HTR-8/SVneo (cell line): ENCODE measurements at places on chromosomes 6 and 20.

- DNase-seq = no peak
These were observed 247.9 kb upstream of the RAB32 start for GRCh38 chr6:146295695-146296094.

DNA sequence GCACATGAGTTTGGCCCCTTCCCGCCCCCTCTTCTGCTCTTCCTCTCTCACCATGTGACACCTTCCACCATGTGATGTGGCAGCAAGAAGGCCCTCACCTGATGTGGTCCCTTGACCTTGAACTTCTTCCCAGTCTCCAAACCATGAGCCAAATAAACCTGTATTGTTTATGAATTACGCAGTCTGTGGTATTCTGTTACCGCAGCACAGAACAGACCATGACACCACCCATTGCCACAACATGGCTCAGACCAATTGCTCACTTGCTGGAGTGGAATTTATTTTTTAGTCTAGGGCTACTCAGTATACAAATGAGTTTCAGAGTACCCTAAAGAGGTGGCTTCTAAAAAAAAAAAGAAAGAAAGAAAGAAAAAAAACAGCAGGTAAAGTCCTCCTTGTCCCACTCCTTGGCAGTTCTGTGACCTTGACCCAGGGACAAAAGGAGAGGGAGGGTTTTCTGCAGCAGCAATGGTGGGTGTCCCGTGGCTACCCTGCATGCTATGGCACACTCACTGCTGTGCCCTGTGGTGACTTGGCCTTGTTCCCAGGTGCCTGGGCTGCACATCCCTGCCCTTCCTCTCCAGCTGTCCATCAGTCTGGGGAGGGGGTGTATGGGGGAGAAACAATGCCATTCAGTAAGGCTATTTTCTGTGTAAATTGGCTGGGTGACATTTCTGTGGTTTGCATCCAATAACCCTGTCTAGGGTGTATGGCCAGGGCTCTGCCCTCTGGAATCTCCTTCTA lies 5.4 kb upstream of the VSX1 start:
- no peak for DNase-seq

GRCh38 chr20:10805764-10806163 lies 132.0 kb upstream of the JAG1 start:
- no peak for DNase-seq

- DNase-seq = peak; percentile 49
These were observed at the start of gene LAMA4 for GRCh38 chr6:112253841-112254816. LAMA4 (minus strand) TSS chr6:112254567; CDS start chr6:112254150, 417 bp downstream.

GRCh38 chr6:9540534-9541126 lies 874.2 kb downstream of the TFAP2A start:
- DNase-seq = peak; percentile 48

DNA sequence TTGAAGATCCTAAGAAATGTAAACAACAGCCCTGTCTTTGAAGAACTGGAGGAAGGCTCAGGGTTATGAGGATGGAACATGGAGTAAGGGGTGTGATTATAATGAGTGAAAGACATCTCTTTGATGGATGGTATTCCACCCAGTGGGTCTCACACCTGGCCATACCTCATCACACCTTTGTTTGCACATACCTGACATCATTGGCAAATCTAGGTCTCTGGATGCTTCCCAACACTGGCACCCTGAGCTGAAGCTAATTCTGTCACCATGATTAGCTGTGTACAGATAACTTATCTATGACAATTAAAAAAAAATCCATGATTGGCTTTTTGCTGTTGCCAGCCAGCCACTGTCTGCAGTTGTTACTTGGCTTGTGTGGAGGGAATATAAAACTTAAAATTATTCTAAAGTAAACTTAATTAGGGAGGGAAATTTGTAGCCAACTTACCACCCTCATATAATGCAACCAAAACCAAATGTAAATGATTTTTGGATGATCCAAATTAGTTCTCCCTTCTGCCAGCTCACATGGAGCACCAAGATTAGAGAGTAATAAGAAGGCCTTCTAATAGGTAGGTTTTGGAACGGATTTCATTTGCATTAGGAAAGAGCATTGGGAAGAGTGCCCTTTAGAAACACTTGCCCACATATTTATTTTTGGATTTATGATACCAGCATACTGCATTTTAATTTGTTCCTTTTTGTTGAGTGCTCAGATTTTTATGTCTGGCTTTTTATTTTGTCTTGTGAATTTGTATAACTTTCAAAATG lies 249.5 kb downstream of the SOX4 start:
- no peak for DNase-seq

DNA sequence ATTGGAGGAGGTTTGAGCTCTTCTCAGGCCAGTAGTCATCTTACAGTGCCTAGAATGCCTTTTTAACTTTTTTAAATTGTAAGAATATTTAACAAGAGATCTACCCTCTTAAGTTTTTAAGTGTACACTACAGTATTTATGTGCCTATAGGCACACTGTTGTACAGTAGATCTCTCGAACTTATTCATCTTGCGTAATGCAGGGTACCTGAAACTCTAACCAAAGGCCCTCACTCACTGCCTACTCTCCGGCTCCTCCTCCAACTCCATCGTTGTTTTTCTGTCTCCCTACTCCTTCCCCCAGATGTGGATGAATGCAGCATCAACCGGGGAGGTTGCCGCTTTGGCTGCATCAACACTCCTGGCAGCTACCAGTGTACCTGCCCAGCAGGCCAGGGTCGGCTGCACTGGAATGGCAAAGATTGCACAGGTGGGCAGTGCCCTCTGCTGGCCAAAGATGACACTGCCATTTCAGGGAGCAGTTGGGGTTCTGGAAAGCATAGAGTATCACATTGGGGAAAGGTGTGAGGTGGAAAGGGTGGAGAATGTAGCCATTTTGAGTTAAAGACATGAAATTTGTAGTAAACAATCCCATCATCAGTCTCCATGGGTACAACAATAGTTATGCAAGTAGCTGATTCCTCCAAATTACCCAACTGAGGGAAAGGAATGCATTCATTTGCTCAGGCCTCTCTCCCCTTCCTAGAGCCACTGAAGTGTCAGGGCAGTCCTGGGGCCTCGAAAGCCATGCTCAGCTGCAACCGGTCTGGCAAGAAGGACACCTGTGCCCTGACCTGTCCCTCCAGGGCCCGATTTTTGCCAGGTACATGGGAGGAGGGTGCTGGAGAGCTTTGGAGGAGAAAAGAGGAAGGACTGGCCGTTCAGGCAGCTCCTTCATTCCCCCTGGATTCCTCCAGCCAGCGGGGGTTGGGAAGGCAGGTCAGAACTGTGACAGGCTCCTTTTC lies 18.4 kb upstream of the ZNF76 start:
- DNase-seq = peak; percentile 89

DNA sequence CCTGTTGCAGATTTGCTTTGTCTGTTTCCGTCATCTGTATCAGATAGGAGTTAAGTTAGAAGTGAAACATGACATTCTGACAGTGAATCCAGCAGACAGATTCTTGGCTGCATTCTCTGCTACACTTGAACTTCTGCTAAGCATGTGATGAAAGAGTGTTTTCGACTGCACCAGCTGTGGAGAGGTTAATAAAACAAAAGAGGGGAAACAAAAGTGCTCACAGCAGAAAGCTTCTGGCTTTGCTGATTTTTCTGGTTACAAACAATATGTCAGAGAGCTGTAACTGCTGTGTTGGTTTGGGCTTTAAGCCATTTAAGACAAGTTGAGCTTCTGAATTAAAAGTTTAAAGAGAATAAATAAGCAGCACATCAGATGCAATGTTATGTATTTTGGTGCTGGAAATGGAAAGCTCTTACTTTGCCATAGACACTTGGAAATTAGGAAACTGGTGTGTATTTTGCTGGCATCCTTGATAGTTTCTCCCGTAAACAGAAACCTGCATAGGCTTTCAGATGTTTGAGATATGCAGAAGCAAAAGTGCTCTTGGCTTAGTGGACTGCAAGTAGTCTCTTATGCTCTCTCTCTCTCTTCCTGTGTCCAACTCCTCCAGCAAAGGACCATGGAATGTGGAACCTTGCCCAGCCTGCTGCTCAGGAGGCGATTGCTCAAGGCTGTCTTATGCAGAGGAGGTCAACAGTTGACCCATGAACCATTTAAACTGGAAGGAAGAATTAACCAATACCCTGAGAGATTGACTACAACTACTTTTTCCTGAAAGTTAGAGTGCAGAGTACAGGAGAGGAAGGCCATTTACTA lies 104.9 kb downstream of the RPS12 start:
- DNase-seq = peak; percentile 63

DNA sequence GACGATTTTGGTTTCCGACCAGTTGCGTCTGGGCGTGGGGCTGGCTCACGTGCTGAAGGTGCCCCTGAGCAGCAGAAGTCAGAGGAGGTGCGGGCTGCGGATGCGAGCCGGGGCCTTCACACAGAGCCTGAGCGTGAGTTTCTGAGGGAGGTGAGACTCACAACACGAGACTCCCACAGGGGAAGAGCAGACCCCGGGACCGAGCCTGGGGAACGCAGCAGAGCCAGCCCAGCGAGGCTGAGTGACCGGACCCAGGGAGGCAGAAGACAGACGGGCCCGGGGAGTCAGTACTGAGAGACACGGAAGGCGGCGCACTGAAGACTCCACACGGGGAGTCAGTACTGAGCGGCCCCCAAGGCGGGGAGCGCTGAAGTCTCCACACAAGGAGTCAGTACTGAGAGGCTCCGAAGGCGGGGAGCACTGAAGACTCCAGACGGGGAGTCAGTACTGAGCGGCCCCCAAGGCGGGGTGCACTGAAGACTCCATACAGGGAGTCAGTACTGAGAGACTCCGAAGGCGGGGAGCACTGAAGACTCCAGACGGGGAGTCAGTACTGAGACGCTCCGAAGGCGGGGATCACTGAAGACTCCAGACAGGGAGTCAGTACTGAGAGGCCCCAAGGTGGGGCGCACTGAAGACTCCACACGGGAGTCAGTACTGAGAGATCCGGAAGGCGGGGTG lies 77.8 kb downstream of the DLL1 start:
- no peak for DNase-seq

DNA sequence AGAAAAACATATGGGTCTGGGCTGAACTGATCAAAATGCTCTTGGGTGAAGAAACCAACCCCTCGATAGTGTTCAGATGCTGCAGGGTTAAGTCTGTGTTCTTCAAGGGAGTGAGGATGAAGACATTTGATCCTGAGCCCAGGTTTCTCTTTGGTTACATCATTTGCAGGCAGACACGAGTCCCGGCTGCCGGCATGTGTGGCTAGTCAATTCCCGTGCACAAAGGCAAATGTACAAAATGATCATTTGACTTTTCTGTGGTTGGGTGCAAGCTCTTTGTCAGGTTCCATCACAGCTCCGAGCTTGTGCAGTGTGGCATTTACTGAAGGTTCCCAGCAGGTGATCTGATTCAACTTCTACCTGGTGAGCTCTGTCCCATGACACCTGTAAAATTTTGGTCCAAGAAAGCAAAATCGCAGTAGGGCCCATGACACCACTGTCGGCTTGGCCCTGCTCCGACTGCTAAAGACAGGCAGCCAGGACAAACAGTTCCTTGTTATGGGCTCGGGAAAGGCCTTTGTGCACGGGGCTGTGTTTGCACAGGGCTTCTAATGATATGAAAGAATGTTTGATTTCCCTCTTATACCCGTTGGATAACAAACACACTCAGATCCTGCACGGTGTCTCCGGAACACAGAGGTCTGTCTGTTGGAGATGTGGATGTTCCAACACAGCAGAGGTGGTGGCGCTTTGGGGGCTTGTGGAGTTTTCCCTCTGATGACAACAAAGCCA lies 46.9 kb downstream of the GJA10 start:
- no peak for DNase-seq

GRCh38 chr6:52517502-52518278 lies 59.2 kb downstream of the TRAM2 start:
- peak; percentile 96 for DNase-seq

DNA sequence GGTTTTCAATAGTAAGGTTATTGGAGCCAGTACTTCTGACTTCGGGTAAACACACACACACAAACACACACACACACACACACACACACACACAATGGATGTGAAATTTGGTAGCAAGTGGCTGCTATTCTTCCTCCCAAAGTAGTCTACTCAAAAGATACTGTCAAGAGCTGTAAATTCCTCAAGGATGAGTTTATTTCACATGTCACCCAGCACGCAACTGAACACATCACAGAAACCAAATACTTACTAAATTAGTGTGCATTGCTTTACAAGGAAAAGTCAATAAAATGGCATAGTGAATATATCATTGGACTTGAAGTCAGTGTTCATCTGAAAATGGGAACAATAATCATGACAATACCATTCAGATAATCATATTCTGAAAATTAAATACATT lies 32.9 kb downstream of the MMUT start:
- peak; percentile 5 for DNase-seq

- DNase-seq = no peak
These were observed 34.2 kb downstream of the PTPRA start for GRCh38 chr20:2907519-2907918.

GRCh38 chr6:17418281-17419188 lies 25.1 kb downstream of the CAP2 start:
- DNase-seq = peak; percentile 41

DNA sequence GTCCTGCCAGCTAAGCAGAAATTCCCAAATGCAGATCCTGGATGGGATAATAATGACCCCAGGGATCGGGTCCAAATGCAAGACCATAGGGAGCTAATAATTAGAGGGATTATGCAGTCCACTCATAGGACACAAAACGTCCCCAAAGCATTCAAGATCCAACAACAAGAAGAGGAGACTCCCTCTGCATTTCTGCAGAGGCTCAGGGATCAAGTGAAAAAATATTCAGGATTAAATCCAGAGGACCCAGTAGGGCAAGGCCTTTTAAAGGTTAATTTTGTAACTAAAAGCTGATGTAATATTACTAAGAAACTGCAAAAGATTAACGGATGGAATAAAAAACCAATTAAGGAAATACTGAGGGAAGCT lies 22.2 kb downstream of the HLA-A start:
- DNase-seq = no peak

GRCh38 chr6:22925920-22926789 lies 356.8 kb downstream of the HDGFL1 start:
- DNase-seq = no peak
